ENCODE measurements at places on chromosomes 6 and 20. TPM values are rescaled to one million over a fixed set of nuclear protein-coding genes. Genes with fewer than 3 reads are reported as not detected.

ZSCAN12 gene
- 1.4 TPM for polyA plus RNA-seq

GRIK2 gene
- not detected for polyA plus RNA-seq

VARS2 gene
- polyA plus RNA-seq = 20.7 TPM

- DNase-seq = no peak
These were observed 5.1 kb upstream of the POPDC3 start for GRCh38 chr6:105184921-105185320.

GRCh38 chr6:125431971-125432370, 130.2 kb upstream of the HDDC2 start:
- no peak for DNase-seq

DNA sequence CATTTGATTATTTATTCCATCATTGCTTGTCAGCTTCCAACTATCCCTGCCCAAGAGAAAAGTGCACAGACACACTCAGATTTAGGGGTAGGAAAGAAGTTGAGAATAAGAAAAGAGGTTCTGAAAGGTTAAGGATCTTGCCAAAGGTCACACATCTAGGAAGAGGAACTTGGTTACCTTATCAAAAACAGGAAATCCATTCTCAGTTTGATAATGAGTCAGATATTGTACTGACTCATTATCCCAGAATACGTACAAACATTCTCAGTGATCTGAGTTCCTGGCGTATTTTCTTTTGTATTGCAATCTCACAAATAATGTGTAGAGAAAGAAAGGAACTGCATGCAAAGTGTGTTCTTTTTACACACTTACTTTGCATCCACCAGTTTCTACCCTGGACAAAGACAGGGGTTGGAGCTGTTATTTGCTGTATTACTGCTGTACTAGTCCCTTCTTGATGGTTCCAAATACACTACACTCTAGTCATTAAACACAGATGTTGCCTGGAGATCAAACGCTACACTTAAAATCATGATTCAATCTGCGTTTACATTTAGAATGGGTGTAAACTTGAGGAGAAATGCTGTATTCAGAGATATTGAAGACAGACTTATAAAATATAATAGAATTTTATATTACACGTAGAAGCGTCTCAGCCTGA, 545.7 kb downstream of the PRKN start:
- no peak for DNase-seq

GRCh38 chr20:49704932-49705336, 8.7 kb downstream of the B4GALT5 start:
- DNase-seq = no peak

Measured in CD4-positive, CD25-positive, alpha-beta regulatory T cell (primary cell).